Liver (tissue), 10 donors: ENCODE measurements at places on chromosomes 16 and 17. TPM values are rescaled to one million over a fixed set of nuclear protein-coding genes. Genes with fewer than 3 reads are reported as not detected.

The VKORC1 gene
- 29.9 TPM for total RNA-seq

The IRX5 gene
- total RNA-seq = not detected

The NUPR1 gene
- 10.9 TPM for total RNA-seq

The SLC47A1 gene
- total RNA-seq = 69.2 TPM

The HOXB13 gene
- total RNA-seq = not detected

The RCVRN gene
- total RNA-seq = not detected

The NPTX1 gene
- total RNA-seq = under 0.01 TPM

The SKA2 gene
- total RNA-seq = 29.6 TPM

The CA4 gene
- total RNA-seq = 0.14 TPM

The CACNG3 gene
- not detected for total RNA-seq

The CDC42EP4 gene
- total RNA-seq = 31.0 TPM

The NPIPB2 gene
- 3.3 TPM for total RNA-seq

- peaks cover 8% of the 10 kb centered on the region for H3K4me1 ChIP-seq
- H3K27me3 ChIP-seq = no peaks in the 10 kb centered on the region
- no peak for DNase-seq
- no peak overlapping the region for H3K27ac ChIP-seq
- peaks cover 40% of the 10 kb centered on the region for H3K36me3 ChIP-seq
- no peak overlapping the region for H3K4me3 ChIP-seq
These were observed 9.5 kb downstream of the TXNL4B start for GRCh38 chr16:72083778-72084404.

GRCh38 chr16:22754577-22754976 is 59.4 kb upstream of the HS3ST2 start:
- DNase-seq = no peak
- H3K27me3 ChIP-seq = peaks cover 6% of the 10 kb centered on the region

DNA sequence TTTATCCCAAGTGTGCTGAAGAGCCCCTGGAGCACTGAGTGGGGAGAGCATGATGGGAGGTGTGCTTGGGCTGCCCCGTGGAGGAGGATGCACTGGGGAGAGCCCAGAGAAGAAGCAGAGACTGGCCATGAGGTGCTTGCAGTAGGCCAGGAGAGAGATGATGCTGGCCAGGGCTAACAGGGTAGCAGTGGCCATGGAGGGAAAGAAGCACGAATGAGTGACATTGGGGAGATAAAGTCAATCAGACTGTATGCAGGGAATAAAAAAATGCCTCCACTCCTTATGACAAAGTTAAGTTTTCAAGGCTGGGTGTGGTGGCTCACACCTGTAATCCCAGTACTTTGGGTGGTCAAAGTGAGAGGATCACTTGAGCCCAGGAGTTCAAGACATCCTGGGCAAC is 5.4 kb upstream of the TMEM220 start:
- peaks cover 24% of the 10 kb centered on the region for H3K4me1 ChIP-seq
- H3K27me3 ChIP-seq = no peaks in the 10 kb centered on the region
- H3K36me3 ChIP-seq = no peaks in the 10 kb centered on the region
- no peak overlapping the region for H3K27ac ChIP-seq

DNA sequence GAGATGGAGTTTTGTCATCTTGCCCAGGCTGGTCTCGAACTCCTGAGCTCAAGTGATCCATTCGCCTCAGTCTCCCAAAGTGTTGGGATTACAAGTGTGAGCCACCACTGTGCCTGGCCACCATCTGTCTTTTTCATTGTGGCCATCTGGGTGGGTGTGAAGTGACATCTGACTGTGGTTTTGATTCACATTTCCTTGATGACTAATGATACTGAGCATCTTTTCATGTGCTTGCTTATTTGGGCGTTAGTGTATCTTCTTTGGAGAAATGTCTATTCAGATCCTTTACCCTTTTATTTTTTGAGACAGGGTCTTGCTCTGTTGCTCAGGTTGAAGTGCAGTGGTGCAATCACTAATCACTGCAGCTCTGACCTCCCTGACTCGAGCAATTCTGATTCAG is 53.9 kb upstream of the ERN1 start:
- H3K27me3 ChIP-seq = no peaks in the 10 kb centered on the region
- no peak overlapping the region for H3K27ac ChIP-seq
- DNase-seq = no peak
- no peaks in the 10 kb centered on the region for H3K36me3 ChIP-seq
- H3K4me1 ChIP-seq = peaks cover 37% of the 10 kb centered on the region

DNA sequence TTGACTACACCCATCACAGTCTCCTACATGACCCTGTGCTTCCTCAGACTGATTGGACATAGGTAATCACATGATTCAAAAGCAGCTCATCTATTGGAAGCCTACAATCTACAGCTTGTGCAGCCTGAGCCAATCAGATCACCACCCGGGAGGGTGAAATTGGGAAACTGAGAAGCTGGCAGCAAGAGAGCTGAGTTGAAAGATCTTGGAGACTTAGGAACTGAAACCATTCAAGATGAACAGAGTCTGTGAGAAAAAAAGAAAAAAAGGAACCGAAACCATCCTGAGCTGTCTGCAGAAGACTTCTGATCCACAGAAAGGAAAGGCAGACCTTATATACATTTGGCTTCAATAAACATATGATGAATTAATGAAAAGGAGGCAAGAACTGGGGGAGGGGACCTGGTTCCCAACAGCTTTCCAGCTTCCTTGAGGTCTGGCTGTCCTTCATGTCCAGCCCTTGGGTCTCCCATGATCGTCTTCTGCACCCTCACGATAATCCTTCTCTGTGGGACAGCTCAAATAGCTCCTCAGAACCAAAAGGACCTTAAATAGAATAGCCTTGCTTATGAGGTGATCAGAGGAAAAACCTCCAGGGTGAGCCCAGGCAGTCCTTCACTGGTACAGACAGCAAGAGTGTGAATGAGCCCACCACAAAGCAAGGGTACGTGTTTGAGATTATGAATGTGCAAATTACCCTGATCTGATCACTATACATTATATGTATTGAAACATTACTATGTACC is 32.6 kb downstream of the PLXDC1 start:
- H3K4me3 ChIP-seq = no peak overlapping the region
- H3K27me3 ChIP-seq = no peaks in the 10 kb centered on the region
- no peak for DNase-seq
- no peaks in the 10 kb centered on the region for H3K36me3 ChIP-seq

- DNase-seq = no peak
- H3K4me1 ChIP-seq = no peaks in the 10 kb centered on the region
- H3K36me3 ChIP-seq = no peaks in the 10 kb centered on the region
- no peak overlapping the region for H3K4me3 ChIP-seq
- H3K27me3 ChIP-seq = peaks cover 2% of the 10 kb centered on the region
These were observed 23.9 kb downstream of the CA10 start for GRCh38 chr17:52134641-52135040.

GRCh38 chr17:2175294-2175628 is 120.4 kb downstream of the HIC1 start:
- H3K27me3 ChIP-seq = no peaks in the 10 kb centered on the region
- no peaks in the 10 kb centered on the region for H3K36me3 ChIP-seq
- H3K27ac ChIP-seq = peak overlapping the region; percentile 61
- DNase-seq = no peak
- peaks cover 66% of the 10 kb centered on the region for H3K4me1 ChIP-seq

DNA sequence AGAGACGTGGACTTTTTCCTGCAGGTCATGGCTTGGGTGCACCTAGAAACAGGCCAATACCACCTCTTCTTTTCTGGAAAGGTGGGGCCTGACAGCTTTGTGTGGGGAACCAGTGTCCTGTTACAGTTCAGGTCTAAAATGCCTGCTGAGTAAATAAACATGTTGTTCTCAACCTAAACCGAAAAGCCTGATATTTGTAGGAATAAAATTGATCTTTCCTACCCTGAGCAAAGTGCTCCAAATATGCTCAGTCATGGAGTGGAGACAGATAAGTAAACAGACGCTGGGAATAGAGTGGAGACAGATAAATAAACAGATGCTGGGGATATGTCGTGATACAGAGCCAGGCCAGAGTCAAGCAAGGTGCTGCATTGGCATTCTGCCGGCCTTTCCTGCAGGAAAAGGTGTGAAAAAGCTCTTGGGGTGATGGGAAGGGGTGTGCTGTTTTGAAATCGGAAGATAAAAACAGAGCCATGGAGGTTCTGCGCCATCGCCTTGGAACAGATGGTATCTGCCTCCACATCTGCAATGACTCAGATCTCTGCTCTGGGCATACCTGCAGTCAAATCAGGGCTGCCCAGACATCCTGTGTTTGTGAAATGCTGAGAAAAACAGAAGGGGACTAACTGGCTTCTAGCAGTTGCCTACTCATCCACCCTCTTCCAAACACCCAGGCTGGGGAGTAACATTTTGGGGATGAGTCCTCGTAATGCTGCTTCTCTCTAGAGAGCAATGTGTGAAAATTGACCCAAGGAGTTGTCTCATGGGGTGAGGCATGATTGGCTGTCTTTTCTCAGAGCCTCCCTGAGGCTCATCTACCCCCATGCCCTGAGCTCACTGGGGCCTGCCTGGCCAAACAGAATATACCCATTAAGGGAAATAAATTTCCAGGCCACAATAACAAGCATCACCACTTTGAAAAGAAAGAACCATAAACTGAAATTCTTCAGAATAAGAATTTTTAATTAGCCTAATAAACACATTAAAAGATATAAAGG is 16.8 kb upstream of the TRPV2 start:
- peak overlapping the region; percentile 94 for H3K27ac ChIP-seq
- peak; percentile 58 for DNase-seq
- H3K4me3 ChIP-seq = no peak overlapping the region

DNA sequence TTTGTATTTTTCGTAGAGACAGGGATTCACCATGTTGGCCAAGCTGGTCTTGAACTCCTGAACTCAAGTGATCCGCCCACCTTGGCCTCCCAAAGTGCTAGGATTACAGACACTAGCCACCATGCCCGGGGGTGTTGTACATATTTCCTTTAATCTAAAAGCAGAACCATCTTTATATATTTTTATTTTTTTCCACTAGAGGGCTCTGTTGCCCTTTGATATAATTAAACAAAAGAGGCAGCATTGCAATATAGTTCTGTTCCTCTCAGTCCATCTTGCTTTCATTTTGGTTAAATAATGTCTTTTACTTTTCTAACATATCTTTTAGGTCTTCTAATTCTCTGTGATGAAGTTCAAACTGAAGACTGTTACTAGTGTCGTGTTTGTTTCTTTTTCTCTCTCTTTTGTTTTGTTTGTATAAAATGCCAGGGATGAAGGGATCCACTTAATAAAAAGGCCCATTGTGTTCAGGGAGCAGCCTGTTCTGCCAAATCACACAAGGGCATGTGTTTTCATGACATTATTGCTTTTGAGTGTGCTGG is 23.4 kb downstream of the WWOX start:
- no peak for DNase-seq
- no peak overlapping the region for H3K4me3 ChIP-seq
- peaks cover 6% of the 10 kb centered on the region for H3K4me1 ChIP-seq
- H3K27me3 ChIP-seq = no peaks in the 10 kb centered on the region
- H3K27ac ChIP-seq = no peak overlapping the region

- no peak for DNase-seq
These were observed 80.0 kb downstream of the MARCHF10 start for GRCh38 chr17:62727916-62728672.

GRCh38 chr17:8155231-8155995 is 3.2 kb upstream of the PER1 start:
- H3K4me1 ChIP-seq = peaks cover 27% of the 10 kb centered on the region
- peaks cover 6% of the 10 kb centered on the region for H3K36me3 ChIP-seq
- H3K27ac ChIP-seq = peak overlapping the region; percentile 97
- H3K4me3 ChIP-seq = peak overlapping the region; percentile 89

- peaks cover 20% of the 10 kb centered on the region for H3K4me1 ChIP-seq
- no peak for DNase-seq
- H3K27ac ChIP-seq = peak overlapping the region; percentile 7
- H3K27me3 ChIP-seq = no peaks in the 10 kb centered on the region
- no peaks in the 10 kb centered on the region for H3K36me3 ChIP-seq
These were observed 25.7 kb downstream of the CHD9 start for GRCh38 chr16:53080345-53081031.

DNA sequence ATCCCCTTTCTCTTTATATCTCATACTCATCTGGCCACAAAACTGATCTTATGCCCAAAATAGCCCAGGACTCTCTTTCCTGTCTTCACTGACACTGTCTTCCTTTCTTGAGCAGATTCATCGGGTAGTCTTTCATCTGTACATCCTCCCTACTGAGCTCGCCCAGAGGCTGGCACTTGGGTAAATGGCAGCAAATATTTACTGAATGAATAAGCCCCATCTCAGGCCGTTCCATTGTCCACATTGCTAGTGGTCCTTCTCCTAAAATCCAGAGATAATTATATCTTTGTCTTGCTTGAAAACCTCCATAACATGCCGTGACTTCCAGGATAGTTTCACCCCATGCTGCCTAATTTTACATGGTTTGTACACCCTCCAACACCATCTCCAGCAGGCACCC is 158.1 kb upstream of the SDK2 start:
- no peak overlapping the region for H3K4me3 ChIP-seq
- DNase-seq = no peak
- peaks cover 17% of the 10 kb centered on the region for H3K4me1 ChIP-seq

GRCh38 chr17:82180776-82181528 is 31.7 kb downstream of the CCDC57 start:
- DNase-seq = no peak
- H3K4me3 ChIP-seq = no peak overlapping the region
- H3K4me1 ChIP-seq = peaks cover 5% of the 10 kb centered on the region

DNA sequence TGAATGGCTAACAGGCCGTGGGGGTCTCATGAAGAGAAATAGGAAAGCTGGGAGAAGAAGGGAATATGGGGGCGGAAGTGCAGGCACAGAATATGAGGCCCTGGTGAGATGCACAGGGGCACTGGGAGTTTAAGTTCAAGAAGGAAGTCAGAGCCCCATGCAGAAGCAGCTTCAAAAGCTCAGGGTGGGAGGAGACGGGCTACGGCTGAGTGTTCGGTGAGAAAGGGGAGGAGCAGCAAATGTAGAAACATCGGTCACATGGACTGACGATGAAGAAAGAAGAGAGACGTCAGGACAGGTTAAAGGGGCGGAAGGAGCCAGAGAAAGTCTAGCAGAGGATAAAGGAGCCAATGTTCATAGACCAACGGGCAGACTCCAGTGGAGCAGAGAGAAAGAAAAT is 204.5 kb upstream of the ZFHX3 start:
- H3K4me3 ChIP-seq = no peak overlapping the region
- no peak for DNase-seq
- H3K27ac ChIP-seq = no peak overlapping the region
- H3K27me3 ChIP-seq = no peaks in the 10 kb centered on the region

DNA sequence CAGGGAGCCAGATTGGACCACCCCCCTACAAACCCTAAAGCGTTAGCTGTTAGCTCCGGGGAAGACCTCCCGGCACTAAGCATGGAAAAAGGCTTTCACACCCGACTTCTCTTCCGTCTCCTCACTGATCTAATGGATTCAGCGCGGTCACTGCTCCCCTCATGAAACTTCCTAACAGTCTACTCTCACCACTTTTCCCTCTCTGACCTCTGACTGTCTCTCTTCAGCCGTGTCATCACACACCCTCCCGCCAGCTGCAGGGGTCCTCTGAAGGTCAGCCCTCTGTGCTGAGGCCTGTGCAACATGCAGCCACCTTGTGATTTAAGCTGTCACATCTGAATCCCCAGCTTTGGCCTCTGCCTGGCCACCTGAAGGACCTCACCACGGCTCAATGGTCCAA is 15.7 kb downstream of the LYRM1 start:
- H3K27me3 ChIP-seq = no peaks in the 10 kb centered on the region
- no peak overlapping the region for H3K4me3 ChIP-seq
- no peaks in the 10 kb centered on the region for H3K36me3 ChIP-seq
- peaks cover 8% of the 10 kb centered on the region for H3K4me1 ChIP-seq
- no peak overlapping the region for H3K27ac ChIP-seq
